ENCODE measurements at places on chromosomes 2 and 18. TPM values are rescaled to one million over a fixed set of nuclear protein-coding genes. Genes with fewer than 3 reads are reported as not detected.

The PTPRN gene
- total RNA-seq = not detected

The KCNG2 gene
- total RNA-seq = not detected

The ABHD1 gene
- not detected for total RNA-seq

The GGCX gene
- total RNA-seq = 47.6 TPM

The ACKR3 gene
- total RNA-seq = 0.93 TPM

The ADCY3 gene
- total RNA-seq = 34.0 TPM

The HS1BP3 gene
- total RNA-seq = 35.8 TPM

Data from mammary microvascular endothelial cell (primary cell).